Occipital lobe (tissue), 3 donors: ENCODE measurements at places on chromosomes 2 and 18. TPM values are rescaled to one million over a fixed set of nuclear protein-coding genes. Genes with fewer than 3 reads are reported as not detected.

KCNE4 gene
- 3.7 TPM for total RNA-seq

ANKRD30BL gene
- total RNA-seq: 27.9 TPM

IWS1 gene
- 34.5 TPM for total RNA-seq

RPIA gene
- 10.5 TPM for total RNA-seq

ST6GAL2 gene
- 148 TPM for total RNA-seq

AAMP gene
- total RNA-seq: 105 TPM

DBI gene
- 32.1 TPM for total RNA-seq

POTEE gene
- under 0.01 TPM for total RNA-seq

CHRNG gene
- total RNA-seq: 0.16 TPM
